Heart left ventricle (tissue), 16 donors: ENCODE measurements at places on chromosomes 6 and 20. TPM values are rescaled to one million over a fixed set of nuclear protein-coding genes. Genes with fewer than 3 reads are reported as not detected.

DNA sequence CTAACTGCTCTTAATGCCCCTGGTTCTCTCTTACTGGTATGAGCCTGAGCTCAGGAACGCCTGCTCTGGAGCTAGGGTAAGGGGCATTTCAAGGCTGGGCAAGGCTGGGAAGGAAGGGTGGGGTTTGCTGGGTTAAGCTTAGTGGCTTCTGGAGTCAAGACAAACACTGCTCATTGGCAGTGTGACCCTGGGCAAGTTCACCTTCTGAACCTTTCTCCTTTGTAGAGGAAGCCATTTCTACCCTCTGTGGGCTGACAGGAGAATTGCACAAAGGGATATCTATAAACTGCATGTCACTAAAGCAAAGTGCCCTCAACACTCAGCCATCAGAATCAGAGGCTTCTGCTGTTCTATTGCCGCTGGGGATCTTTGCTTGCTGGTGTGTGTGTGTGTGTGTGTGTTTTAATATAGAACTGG is 20.3 kb upstream of the LRRN4 start:
- H3K4me3 ChIP-seq = no peak overlapping the region
- no peak for DNase-seq
- H3K27me3 ChIP-seq = no peaks in the 10 kb centered on the region

DNA sequence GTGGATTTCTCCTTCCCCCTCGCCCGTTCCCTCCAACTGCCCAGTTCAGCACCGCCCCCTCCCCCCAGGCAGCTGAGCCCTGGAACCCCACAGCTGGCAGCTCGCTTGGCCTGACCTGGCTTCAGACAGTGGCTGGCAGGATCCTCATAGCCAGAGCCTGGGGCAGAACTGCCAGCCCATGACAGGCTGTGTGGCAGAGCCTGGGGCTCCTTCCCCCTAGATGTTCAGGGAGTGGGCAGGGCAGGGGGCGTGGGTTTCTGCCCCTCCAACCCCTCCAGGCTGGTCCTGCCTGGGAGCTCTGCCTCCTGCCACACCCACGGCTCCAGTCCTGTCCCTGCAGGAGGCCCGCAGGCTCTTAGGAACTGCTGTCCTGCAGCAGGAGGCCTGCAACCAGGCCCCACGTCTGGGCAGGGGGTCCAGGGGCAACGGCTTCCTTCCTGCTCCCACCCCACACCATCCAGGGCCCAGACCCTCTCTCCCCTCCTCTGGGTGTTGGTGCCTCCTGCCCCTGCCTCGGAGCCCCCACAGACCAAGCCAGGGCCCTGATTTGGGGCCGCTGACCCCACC is 9.6 kb upstream of the KCNQ2 start:
- peaks cover 21% of the 10 kb centered on the region for H3K4me1 ChIP-seq
- H3K36me3 ChIP-seq = no peaks in the 10 kb centered on the region
- H3K4me3 ChIP-seq = no peak overlapping the region
- DNase-seq = no peak
- no peak overlapping the region for H3K27ac ChIP-seq

BPIFA2 gene
- total RNA-seq = not detected

NMBR gene
- not detected for total RNA-seq

TOX2 gene
- 1.9 TPM for total RNA-seq

DNA sequence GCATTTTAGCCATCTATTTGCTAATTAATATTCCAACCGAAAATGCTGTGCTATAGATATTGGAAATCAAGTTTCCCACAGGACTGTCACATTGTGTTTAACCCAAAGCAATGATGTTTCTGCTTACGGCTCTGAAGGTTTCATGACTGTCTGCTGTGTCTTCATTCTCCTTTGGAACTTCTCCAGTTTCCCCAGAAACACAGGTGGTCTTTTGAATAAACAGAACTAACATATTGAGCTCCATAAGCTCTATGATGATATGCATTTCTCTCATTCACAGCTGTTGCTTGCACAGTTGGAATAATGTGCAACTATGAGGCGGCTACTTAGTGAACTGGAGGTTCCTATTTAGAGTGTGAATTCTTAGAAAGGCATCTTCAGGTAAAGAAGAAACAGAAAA is 266.0 kb upstream of the ID4 start:
- H3K27ac ChIP-seq = no peak overlapping the region
- no peak for DNase-seq
- no peak overlapping the region for H3K4me3 ChIP-seq
- no peaks in the 10 kb centered on the region for H3K4me1 ChIP-seq
- no peaks in the 10 kb centered on the region for H3K36me3 ChIP-seq

DNA sequence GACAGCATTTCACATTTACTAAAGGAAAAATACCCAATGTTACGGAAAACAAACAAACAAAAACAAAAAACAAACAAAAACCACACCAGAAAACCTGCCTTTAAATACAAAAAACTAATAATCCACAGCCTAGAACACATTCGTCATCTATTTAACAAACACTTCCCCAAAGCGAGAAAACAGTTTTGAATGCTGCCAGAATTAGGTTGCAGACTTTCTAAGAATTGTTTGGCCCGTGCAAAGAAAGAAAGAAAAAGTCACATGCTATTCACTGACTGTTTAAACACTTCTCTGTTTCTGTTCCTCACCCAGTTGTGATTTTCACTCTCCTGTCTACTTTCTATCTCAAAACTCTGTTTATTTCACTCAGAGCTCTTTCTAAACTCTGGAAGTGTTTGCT is 52.5 kb downstream of the BCAS1 start:
- no peak overlapping the region for H3K4me3 ChIP-seq
- no peaks in the 10 kb centered on the region for H3K4me1 ChIP-seq
- H3K27ac ChIP-seq = no peak overlapping the region
- no peak for DNase-seq

GRCh38 chr6:7615611-7616383 is 25.8 kb downstream of the SNRNP48 start:
- H3K4me1 ChIP-seq = no peaks in the 10 kb centered on the region
- no peaks in the 10 kb centered on the region for H3K27me3 ChIP-seq
- DNase-seq = no peak
- peaks cover 7% of the 10 kb centered on the region for H3K36me3 ChIP-seq

CENPQ gene
- total RNA-seq = 6.0 TPM

GRCh38 chr20:31677553-31678260 is 40.0 kb downstream of the COX4I2 start:
- H3K36me3 ChIP-seq = peaks cover 57% of the 10 kb centered on the region
- H3K4me3 ChIP-seq = no peak overlapping the region
- H3K4me1 ChIP-seq = peaks cover 97% of the 10 kb centered on the region
- peak overlapping the region; percentile 50 for H3K27ac ChIP-seq
